ENCODE measurements at places on chromosomes 5 and 9.

GRCh38 chr5:126000507-126000906 is 422.7 kb upstream of the GRAMD2B start:
- no peak for DNase-seq

DNA sequence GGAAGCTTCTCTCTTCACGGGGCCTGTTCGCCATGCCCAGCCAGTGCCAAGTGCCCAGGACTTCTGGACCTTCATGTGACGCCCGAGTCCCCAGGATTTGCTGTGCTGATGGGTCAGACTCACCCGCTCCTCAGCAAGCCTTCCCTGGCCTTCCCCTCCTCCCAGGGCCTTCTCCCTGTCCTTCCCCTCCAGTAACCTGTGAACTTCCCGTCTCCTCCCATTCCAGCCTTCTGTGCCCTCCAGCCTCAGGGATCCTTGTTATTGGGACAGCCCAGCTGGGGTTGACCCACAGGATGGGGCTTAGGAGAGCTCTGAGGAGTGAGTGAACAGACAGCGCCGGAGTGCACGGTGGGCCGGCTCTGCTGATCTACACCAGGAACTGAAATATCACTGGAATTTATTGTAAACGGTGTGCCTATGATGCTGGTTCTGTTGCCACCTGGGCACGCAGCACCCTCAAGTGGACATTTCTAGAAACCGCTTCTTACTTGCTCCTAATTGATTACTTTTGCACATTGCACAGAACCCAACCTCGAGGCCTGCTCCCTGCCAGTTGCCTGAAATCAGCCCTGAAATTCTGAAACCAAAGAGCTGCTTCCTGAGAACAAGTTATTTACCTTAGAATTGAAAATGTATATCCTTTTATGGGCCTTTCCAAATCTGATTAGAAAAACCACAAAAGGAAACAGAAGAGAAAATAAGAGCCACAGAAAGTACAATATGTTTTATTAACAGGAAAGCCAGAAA is 1.5 kb downstream of the SPAAR start:
- peak; percentile 46 for DNase-seq

- no peak for DNase-seq
Observed at GRCh38 chr5:158880483-158881001, 219.2 kb downstream of the EBF1 start.

GRCh38 chr9:1042466-1042865 is 7.7 kb upstream of the DMRT2 start:
- DNase-seq: no peak

- DNase-seq: no peak
Observed at GRCh38 chr9:93896093-93896492, 59.1 kb downstream of the BARX1 start.

- DNase-seq: no peak
Observed at GRCh38 chr9:68925175-68925574, 88.7 kb downstream of the PRKACG start.

DNA sequence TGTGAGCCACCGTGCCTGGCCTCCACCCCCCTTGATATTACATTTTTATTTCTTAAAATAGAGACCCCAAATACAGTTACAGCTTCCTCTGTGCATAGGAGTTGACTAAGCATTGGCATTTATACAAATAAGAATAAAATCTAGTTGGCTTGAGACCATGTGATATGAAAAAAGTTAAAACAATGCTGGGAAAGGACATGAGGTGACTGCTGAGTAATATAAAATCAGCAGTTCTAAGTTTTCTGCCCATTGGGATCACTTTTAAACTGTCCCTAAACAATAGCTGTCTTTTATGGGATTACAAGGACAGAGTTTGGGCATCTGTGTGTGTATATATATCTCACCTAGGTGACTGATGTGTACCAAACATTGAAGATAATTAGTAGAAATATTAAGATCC is 96.6 kb downstream of the UBE2R2 start:
- no peak for DNase-seq

DNA sequence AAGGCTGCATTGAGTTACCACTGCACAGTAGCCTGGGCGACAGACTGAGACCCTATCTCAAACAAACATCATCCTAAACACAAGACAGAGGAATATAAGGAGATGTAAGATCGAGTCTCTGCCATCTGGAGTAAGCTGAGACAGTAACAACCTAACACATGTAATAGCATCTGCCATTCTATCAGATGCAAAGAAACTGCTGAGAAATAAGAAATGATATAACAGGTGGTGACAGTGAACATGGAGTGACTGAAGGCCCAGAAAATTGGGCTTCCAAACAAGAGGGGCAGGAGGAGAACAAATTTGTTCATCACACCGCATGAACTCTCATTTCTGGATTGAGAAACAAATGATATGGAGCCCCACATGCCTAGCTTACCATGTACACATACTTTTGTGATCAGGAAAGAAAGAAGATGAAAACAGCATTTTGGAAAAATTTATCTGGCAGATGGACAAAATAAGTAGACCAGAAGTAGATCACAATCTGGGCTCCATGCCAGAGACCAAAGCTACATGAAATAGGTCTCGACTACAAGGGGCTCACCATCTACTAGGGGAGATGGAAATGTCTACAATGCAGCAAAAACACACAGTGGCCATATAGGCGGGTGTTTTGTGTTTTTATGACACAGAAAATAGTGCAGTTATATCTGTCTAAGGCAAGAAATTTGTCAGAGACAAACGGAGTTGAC is 45.5 kb downstream of the ECPAS start:
- DNase-seq: no peak

- no peak for DNase-seq
Observed at GRCh38 chr5:154097031-154097430, 58.3 kb downstream of the MFAP3 start.

DNA sequence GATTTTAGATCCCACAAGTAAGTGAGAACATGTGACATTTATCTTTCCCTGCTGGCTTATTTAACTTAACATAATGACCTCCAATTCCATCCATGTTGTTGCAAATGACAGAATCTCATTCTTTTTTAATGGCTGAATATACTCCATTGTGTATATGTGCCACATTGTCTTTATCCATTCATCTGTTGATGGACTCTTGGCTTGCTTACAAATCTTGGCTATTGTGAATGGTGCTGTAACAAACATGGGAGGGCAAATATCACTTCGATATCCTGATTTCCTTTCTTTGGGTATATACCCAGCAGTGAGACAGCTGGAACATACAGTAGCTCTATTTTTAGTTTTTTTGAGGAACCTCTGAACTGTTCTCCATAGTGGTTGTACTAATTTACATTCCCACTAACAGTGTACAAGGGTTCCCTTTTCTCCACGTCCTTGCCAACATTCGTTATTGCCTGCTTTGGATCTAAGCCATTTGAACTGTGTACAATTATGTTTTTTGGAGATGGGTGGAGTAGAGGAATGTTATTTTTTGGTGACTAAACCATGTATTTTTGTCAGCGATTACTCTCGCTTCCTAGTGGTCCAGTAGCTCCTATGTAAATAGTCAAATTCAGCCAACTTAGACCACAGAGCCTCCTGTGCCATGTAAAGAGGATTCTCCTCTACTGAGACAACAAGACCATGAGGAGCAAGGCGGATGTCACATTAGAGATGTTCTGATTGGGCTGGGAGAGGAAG is 60.6 kb downstream of the TNFSF15 start:
- no peak for DNase-seq

DNA sequence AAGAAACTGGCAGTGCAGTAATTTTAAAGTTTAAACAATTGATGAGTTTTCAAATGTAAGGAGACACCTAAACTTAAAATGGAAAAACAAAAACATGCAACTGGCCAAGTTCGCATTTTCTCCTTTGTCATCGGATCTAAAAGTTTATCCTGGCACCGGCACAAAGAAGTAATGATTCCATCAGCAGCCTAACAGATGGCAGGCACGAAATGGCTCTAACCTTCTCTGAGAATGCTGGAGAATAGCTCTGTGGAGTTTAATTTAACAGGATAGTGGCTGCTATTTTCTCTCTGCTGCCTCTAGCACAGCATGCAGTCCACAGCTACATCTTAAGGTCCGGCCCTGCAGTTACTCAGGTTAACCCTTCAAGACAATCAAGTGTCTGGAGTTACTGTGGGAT is 82.2 kb downstream of the PRELID2 start:
- DNase-seq: no peak

GRCh38 chr5:150085191-150085912 is 1.0 kb downstream of the CSF1R start:
- no peak for DNase-seq

DNA sequence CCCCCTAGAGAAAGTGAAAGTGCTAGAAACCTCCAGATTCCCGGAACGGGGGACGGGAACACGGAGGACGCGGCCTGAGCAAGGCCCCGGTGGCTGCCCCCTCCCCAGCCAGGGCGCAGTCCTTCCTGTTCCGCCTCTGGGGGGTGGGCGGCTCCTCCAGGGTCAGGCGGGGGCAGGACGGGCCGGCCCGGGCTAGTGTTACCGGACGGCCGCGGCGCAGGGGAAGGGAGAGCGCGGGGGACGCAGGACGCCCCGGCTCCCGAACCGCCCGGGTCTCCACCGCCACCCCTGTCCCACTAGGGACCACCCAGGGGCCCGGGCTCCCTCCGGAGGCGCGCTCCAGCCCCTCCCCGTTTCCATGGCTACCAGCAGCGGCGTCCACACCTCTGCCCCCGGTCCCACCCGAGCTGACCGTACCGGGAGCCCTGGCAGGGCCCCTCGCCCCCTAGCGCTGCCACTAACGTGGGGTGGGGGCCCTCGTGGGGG is 579 bp downstream of the SLC12A7 start:
- DNase-seq: no peak

DNA sequence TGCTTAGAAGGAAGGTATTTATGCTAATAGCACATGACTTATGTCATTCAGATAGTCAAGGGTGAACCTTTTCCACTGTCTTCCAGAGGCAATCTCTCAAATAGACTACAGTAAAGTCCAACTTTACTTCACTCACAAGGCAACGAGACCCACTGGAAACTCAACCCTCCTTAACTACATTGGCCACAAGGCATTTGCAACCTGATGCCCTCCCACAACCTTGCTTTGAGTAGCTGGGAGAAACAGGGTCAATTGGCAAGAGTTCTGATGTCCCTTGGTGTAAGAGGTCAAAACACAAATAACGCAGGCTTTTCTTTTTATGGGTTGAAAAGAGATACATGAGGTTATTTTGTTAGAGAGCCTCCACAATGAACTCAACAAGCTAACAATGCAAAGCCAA is 6.1 kb downstream of the GAS1 start:
- DNase-seq: no peak

- DNase-seq: no peak
Observed at GRCh38 chr9:29060041-29060440, 1486.8 kb upstream of the C9orf72 start.

DNA sequence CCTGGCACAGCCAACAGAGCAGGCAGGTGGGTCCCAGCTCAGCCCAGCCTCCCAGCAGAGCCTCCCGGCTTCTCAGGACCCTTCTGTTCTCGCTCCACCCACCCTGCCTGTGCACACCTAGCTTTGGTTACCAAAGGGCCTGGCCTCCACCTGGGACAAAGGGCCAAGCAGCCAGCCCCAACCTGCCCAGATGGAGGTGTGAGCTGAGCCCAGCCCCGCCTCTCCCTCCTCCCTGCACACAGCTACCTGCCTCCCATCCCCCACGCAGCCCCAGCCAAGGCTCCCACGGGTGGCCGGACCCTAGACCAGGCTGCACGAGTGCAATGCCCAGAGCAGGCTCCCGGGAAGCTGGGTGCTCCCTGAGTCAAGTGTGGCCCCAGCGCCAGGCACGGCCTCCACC is 5.6 kb downstream of the TPRN start:
- no peak for DNase-seq

DNA sequence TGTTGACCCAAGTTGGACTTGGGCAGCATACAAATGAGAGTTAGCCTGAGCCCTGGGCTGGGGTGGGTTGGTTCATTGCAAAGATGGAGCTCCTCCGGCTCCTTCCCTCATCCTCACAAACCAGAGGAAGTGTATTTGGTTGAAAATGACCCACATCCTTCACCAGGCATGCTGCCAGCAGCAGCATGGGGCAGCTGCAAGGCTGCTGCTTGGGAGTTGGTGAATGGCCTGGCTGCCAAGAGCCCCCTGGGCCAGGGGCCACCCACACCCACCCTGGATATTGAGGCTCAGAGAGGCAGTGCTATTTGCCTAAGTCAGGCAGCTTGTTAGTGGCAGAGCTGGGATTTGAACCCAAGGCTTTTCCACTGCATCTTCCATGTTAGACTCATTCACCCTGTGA is 29.5 kb downstream of the PPARGC1B start:
- no peak for DNase-seq

GRCh38 chr5:60820593-60821487 is 23.2 kb downstream of the ELOVL7 start:
- DNase-seq: no peak

DNA sequence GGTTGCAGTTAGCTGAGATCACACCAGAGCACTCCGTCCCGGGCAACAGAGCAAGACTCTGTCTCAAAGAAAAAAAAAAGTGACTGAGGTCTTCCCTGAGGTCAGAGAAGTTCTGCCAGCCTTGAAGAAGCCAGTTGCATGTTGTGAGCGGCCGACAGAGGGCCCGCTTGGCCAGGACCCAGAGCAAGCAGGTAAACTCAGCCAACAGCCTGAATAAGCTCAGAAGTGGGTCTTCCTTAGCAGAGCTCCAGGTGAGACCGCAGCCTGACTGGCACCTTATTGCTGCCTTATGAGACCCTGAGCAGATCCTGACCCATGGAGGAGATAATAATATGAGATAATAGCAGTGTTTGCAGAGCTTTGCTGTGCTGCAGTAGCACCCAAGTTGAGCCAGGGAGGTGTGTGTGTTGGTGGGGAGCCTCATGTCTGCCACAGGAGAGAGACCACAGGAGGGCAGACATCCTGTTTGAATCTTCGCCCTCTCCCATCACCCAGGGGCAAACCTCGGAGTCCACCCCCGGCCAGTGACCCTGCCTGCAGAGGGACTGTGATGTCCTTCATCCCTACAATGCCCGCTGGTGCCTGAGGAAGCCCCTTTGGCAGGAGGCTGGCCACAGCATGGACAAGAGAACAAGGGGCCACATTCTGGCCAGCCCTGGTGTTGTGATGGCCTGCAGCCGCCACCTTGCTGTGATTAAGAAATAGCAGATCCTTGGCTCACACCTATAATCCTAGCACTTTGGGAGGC is 10.8 kb upstream of the BARX1 start:
- no peak for DNase-seq

DNA sequence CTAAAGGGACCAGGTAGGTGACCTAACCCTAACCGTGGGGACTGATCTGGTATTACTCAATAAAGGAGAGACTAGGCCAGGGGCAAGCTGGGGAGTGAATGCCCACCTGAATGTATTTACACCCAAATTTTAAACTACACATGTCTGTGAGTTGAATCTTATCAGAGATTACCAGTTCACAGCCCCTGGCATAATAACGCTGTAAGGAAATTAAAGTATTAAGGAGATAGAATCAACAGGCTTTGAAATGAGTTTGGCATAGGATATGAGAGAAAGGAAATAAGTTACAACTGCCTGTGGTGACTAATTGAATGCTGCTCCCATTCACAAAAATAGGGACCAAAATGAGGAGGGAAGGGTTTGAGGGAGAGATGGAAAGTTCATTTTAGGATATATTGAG is 593.3 kb downstream of the CSNK1G3 start:
- no peak for DNase-seq

DNA sequence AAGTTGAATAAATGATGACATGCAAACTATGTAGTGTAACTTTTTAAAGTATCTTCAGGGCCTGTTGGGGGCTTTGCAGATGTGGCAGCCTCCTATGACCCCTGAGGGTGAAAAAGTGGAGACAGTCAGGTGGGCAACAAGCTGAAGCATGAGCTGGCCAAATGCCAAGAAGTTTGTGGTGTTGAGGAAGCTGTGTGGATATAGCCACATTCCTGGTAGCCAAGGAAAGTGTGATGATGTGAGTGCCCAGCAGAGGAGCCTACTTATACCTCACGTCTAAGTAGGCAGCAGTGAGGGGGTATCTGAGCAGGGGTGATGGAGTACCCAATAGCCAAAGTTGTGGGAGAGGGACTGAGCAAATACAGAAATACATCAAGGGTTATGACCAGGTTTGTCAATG is 621.2 kb upstream of the CDH6 start:
- no peak for DNase-seq

GRCh38 chr5:29085142-29085541 is 2046.8 kb upstream of the CDH9 start:
- DNase-seq: no peak
